ENCODE measurements at places on chromosomes 4 and X. TPM values are rescaled to one million over a fixed set of nuclear protein-coding genes. Genes with fewer than 3 reads are reported as not detected.

Gene PPP2R3B
- total RNA-seq = 5.3 TPM

Gene F8A3
- 0.34 TPM for total RNA-seq

Gene GYG2
- total RNA-seq = 0.36 TPM

Gene MTMR8
- 1.1 TPM for total RNA-seq

Gene STK32B
- total RNA-seq = under 0.01 TPM
